SK-N-SH (cell line): ENCODE measurements at places on chromosomes 3 and 15.

GRCh38 chr15:38367476-38367875, 86.5 kb upstream of the FAM98B start:
- no peak for DNase-seq

DNA sequence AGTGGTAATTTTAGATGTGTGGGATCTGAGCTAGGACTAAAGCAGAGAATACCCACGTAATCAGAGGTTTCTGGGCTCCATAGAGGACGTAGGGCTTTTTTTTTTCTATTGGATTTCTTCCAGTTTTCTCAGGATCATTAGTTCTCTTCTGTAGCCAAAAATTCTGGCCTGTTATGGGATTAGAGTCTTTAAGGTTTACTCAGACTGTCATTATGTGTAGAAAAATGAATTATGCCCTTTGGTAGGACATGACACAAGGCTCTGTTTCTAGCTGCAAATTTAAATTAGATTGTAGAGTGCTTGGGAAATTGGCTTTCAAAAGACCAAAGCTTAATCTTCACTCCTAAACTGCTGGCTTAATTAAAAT, 1.9 kb downstream of the SETD5 start:
- DNase-seq = no peak

GRCh38 chr3:41137686-41138111, 61.6 kb upstream of the CTNNB1 start:
- no peak for DNase-seq

DNA sequence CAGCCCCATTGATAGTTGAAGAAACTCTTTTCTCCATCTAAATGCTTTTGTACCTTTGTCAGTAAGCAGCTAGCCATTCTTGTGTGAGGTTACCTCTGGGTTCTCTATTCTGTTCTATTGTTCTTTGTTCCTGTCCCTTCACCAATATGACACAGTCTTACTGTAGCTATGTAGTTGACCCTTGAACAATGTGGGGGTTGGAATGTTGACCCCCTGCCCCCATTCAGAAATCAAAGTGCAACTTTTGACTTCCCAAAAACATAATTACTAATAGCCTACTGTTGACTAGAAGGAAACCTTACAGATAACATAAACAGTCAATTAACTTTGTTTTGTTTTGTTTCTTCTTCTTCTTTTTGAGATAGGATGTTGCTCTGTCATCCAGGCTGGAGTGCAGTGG, 18.7 kb downstream of the KLHL18 start:
- no peak for DNase-seq

- DNase-seq = no peak
Observed at GRCh38 chr3:195999896-196000295, 82.0 kb downstream of the TFRC start.

DNA sequence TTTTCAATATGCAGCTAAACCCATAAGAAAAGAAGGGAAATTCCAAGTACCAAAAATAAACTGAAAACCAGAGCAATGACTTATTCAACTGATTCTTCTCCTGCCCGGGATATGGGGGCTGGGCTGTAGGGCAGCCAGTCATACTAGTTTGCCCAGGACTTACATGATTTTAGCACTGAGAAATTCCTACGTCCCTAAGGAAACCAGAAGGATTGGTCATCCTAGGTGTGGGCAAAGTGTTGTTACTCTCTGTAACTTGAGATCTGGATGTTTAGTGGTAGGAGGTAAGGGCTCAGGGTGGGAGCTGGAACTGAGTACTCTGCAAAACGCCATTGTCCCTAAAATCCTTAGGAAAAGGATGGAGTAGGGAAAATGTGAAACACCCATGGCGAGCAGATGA, 1.2 kb upstream of the DAZL start:
- no peak for DNase-seq

GRCh38 chr3:38984110-38984509, 67.6 kb downstream of the SCN11A start:
- DNase-seq = no peak

DNA sequence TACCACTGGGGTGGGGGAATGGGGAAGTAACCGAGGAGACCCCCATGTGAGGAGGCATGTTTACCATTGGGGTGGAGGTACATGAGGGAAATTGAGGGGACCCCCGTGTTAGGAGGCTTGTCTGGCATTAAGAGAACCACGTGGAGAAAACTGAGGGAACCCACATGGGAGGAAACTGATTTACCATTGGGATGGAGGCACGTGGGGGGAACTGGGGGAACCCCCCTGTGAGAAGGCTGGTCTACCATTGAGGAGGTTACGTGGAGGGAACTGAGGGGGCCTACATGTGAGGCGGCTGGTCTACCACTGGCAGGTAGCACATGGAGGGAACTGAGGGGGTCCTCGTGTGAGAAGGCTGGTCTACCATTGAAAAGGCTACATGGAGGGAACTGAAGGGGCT, 159.4 kb downstream of the FBLN2 start:
- no peak for DNase-seq

GRCh38 chr3:107973961-107974360, 116.9 kb downstream of the CD47 start:
- DNase-seq = no peak

- DNase-seq = no peak
Observed at GRCh38 chr3:24944805-24945520, 450.3 kb upstream of the THRB start.

GRCh38 chr3:126345641-126346460, 11.4 kb downstream of the KLF15 start:
- no peak for DNase-seq

DNA sequence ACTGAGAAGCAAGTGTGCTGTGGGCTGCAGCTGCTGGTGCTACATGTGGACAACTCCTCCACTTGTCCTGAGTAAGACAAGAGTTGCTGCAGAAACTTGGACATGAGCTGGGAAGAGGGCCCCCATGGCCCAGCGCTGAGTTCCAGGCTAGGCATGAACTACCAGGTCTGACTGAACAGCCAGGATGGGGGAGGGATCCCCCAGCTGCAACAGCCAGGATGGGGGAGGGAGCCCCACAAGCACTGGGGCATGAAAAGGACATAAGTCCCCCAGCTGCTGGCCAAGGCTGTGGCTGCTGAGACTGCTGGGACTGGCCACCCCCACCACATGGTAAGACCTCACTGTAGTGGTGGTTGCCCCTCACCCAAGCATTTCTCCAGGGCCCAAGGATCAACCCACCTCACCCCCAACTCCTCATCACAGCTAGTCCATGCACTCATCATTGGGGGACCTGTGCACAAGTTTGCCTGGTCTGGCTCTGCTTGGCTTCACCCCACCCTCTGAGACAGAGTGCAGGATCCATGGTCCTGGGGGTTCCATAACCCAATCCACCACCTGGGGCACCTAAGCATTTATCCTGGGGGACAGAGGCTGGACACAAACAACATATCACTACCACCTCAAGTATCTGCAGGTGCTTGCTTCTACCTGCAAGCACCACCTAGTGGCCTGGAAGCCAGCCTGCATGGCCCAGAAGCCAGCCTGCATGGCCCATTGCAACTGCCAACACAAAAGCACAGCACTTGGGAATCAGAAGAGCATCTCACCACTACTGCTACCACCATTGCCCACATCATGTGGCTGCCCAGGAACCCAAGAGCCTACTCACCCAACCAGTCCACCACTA, 84.5 kb upstream of the STT3B start:
- no peak for DNase-seq

DNA sequence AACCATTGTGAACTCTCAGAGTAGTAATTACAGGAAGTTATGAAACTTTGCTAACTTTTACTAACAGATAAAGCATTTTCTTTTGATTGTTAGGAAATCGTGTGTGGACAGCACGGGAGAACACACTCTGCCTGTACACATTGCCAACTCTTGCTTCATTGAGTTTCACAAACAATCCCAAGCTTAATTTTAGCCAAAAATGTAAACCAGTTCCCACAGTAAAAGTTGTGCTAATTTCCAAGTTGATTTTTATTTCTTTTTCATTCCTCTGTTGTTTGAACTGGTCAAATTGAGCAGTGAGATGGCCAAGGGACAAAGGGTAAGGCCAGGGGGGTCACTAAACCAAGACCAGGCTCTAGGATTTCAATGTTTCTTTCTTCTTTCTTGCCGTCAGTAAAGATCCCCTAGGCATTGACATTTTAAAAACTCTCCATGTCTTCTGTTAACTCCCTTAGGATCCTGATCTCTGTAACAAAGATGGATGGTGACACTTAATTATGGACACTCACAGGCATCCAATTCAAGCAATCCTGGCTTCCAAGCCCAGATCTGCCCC, 414.9 kb downstream of the RBMS3 start:
- DNase-seq = no peak

DNA sequence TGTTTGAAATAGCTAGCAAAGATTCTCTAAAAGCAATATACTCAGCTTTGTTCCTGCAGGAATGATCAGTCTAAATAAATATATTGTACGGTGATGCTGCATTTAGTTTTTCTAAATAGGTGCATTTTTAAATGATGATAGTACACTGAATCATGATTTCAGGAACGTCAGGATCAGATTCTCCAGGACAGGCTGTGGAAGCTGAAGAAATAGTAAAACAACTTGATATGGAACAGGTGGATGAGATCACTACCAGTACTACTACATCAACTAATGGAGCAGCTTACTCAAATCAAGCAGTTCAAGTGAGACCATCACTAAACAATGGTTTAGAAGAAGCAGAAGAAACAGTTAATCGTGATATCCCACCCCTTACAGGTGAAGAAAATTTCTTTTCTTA, 46.3 kb upstream of the EIF3J start:
- no peak for DNase-seq

GRCh38 chr15:69013726-69014406, 629 bp upstream of the NOX5 start:
- peak; percentile 48 for DNase-seq

GRCh38 chr3:185825639-185826481, 1.0 kb upstream of the IGF2BP2 start:
- peak; percentile 65 for DNase-seq

GRCh38 chr3:59843821-59844220, 794.0 kb upstream of the CFAP20DC start:
- DNase-seq = no peak

DNA sequence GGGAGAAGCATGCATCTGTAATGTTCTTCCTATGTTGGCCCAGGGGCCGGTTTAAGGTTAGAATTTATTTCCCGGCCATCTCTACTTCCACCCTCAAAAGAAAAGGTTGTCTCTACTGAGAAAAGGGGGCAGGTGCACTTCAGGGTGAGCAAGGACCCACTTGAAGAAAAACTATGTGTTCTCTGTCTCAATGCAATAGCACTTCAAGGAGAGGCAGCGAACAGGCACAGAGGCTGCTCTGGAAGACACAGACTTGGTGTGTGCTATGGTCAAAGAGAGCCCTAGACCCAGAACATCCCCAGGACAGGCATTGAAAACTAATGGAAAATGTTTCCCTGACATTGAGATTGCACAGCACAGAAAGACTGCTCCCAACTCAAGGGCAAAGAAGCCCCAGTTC, 7.6 kb downstream of the MINDY4B start:
- DNase-seq = no peak

DNA sequence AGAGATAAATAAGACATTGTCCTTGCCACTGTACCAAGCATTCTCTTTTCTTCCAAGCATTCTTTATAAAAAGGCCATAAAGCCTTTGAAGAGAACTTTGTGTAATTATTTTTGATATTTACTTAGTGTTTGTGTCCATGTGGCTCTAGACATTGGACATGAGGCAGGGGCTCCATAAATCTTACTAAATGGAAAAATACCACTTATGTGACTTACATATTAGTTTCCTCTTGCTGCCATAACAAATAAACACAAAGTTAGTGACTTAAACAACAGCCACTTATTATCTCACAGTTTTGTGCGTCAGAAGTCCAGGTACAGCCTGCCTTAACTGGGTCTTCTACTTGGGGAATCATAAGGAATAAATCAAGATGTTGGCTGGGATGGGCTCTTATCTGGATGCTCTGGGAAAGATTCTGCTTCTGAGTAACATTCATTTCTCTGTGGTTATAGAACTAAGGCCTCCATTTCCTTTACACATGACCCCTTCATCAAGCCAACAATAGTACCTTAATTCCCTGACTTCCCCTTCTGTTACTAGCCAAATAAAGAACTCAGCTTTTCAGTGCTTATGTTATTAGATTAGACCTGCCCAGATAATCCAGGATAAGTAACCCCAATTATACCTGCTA, 59.9 kb upstream of the COL8A1 start:
- DNase-seq = no peak

DNA sequence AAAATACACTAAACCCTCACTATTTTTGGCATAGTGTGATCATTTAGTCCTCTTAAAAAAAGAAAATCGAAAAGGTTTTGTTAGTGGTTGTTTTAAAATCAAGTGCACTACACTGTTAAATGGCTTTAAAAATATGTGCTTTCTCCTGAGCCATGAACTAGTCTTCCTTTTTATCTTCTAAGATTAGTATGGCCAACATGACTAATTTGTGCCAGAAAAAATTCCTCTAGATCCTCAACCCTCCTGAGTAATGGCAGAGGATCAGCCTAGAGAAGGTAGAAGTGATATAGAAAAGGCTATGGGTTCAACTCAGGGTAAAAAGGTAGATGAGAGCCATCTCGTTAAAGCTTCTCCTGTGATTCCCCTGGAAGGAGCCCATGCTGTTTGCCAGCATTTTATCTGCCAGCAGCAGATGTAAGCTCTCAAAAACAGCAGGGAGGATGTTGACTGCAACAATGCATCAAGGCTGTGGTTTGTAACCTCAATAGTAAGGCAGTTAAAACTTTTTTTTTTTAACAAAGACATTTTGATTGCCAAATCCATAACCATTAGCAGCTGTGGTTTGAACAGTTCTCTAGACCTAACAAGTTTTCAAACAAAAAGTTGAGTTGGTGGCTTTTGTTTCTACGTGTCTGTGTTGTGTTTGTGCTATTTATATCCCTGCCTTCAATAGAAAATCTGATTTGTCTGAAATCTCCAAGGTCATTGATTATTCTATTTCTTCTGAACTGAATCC, 30.2 kb upstream of the ZNF609 start:
- no peak for DNase-seq

DNA sequence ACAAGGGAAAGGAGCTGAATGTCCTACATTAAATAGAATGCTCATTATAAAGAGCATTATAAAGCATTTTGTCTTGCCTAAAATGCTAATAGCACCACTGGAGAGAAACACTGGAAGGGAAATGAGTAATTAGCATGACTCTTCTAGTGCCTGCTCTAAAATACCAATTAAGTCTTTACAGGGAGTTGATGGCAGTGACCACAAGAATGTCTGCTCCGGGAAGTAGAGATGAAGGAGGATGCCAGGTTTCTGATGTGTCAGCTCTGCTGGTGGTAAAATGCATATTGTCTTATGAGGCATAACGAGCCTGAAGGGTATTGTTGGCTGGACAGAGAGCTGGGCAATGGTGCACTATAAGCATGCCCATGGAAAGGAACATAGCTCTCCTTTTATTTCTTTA, 49.5 kb downstream of the MYLK start:
- no peak for DNase-seq

GRCh38 chr3:112041321-112041720, 6.8 kb downstream of the TMPRSS7 start:
- no peak for DNase-seq

GRCh38 chr3:142087676-142088075, 61.7 kb downstream of the TFDP2 start:
- DNase-seq = no peak

GRCh38 chr3:158267015-158267414, 157.1 kb downstream of the RSRC1 start:
- DNase-seq = no peak

DNA sequence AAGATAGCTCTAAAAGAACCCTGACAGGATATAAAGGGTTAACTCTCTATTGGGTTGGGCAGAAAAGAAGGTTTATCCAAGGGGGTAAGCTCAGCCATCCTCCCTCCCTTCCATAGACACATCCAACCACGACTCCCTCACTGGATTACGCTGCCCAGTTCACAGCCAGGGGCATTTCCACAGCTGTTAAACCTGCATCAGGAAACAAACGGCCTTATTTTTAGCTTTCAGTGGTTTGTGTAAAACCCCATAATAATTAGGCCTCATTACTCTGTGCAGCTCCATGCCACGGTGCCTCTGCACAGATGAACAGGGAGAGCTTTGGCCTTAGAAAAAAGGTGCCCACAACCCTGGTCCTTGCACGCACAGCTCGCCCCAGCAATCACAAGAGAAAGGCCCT, 110.6 kb downstream of the GABRB3 start:
- peak; percentile 67 for DNase-seq
